ENCODE measurements at places on chromosomes 11 and 22.

DNA sequence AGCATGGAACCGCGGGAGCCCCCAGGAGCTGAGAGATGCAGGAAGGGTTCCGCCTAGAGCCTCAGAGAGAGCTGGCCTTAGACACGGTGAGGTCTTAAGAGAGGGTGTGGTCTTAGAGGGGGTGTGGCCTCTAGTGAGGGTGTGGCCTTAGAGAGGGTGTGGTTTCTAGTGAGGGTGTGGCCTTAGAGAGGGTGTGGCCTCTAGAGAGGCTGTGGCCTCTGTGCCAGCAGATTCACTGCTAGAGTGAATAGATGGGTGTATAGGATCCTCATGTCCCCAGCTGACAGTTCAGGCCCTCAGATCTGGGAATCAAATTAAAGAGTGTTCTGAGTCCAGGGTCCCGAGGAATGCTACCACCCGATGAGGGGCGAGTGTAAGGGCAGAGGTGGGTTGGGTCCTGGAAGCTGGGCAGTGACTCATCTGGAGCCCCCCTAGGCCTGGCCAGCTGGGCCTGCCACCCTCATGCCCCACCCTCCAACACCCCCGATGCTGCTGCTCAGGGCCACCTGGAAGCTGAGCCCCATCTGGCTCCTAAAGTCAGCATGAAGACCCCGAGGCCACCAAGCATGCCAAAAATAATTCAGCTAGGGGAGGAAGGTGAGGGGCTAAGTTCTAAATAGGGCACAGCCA lies 49.5 kb downstream of the IGF2 start:
- peak; percentile 60 for DNase-seq

DNA sequence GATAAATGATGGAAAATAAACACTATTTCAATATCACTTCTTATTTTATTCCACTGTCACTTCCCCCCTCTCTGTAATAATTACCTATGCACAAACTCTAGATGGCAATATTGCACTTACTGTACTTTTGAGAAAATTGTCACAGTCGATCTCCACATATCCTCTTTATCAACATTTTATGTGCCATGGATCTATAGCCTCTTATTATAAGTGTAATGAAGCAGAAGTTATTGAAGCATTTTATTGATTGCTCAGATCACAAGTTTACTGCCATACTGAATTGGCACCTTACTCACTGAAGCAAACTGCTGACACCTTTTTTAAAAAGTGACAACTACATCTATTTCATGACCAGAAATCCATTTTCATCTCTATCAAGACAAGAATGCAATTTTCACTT lies 133.4 kb downstream of the DCDC1 start:
- DNase-seq: no peak

- DNase-seq: no peak
Observed at GRCh38 chr22:35191412-35191811, 65.9 kb upstream of the HMGXB4 start.

GRCh38 chr11:133175103-133175502 lies 357.2 kb downstream of the OPCML start:
- DNase-seq: no peak

DNA sequence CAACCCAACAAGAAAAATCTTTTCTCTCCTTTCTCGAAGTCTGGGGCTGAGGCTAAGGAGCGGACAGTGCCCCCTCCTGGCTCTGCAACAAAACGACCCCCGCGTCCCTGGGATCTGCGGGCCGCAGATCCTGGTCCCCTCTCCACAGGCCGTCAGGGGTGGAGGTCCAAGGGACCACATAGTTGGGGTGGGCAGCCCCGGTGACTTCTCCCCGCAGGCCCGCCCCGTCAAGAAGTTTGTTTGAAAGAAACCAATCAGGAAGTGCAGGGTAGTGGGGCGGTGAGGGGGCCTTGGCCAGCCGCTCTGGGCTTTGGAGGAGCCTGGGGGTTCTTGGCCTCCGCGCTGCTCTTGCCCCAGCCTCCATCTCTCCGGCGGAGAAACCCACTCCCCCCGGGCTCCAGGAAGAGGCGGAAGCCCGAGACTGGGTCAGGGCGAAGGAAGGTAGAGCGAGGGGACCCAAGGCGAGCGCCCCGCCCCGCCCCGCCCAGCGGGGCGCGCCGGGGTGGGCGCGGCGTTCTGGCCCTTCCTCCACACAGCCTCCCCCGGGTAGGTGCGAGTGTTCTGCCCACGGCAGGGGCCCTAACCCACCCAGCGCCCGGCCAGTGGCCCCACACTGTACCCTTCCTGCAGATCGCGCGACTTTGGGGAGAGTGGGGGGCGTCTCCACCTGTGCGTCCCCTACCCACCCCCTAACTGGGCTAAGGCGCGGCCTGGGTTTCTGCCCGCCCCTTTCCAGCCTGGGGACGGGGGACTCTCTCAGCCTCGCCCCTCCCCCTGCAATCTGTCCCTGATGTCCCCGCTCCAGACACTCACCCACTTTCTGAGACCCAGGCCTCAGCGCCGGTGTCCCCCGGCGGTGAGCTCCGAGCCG lies 1.3 kb downstream of the TP53I11 start:
- DNase-seq: no peak

- DNase-seq: no peak
Observed at GRCh38 chr11:105032495-105032894, 2.4 kb downstream of the CASP1 start.

GRCh38 chr11:107733518-107733917 lies 21.7 kb upstream of the SLN start:
- no peak for DNase-seq

DNA sequence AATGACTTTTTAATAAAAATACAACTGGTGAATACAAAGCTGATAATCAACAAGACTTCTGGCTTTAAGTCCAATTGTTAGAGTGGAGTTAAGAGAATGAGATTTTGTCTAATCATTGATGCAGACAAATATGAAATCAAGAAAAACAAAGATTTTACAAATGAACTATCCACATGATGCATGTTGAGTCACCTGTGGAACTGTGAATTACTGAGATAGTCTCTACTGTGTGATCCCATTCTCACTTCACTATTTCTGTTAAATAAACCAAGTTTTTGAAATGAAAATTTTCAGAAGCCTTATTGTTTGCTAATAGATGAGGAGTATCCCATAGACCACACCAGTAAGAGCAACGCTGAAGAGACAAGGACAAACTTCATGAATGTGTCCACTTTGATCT lies 8.4 kb upstream of the CTSC start:
- DNase-seq: no peak

GRCh38 chr11:67282155-67282875 lies 6.8 kb upstream of the ANKRD13D start:
- no peak for DNase-seq

- no peak for DNase-seq
Observed at GRCh38 chr11:72391638-72392423, 42.5 kb downstream of the CLPB start.

GRCh38 chr22:19873138-19873959 lies 18.7 kb upstream of the GNB1L start:
- DNase-seq: no peak

DNA sequence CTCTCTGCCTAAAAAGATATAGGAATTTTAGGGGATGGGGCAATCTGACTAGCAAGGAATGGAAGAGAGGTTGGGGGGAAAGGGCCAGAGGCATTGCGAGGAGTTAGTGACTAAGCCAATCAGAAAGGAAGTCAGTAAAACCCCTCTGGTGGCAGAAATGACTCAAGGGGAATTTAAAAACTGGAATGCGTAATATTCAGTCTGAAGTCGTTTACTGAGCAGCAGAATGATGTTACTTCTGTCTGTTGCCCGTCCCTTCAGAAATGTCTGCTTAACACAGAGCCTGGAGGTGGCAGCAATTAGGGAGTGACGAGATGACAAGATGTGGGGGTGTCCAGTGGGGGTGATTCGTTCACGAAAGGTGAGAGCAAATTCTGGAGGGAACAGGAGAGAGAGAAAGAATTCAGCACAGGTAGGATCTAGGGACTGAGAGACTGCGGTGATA lies 107.7 kb upstream of the CLMP start:
- no peak for DNase-seq

- DNase-seq: no peak
Observed at GRCh38 chr22:27681037-27681436, 120.5 kb downstream of the MN1 start.

DNA sequence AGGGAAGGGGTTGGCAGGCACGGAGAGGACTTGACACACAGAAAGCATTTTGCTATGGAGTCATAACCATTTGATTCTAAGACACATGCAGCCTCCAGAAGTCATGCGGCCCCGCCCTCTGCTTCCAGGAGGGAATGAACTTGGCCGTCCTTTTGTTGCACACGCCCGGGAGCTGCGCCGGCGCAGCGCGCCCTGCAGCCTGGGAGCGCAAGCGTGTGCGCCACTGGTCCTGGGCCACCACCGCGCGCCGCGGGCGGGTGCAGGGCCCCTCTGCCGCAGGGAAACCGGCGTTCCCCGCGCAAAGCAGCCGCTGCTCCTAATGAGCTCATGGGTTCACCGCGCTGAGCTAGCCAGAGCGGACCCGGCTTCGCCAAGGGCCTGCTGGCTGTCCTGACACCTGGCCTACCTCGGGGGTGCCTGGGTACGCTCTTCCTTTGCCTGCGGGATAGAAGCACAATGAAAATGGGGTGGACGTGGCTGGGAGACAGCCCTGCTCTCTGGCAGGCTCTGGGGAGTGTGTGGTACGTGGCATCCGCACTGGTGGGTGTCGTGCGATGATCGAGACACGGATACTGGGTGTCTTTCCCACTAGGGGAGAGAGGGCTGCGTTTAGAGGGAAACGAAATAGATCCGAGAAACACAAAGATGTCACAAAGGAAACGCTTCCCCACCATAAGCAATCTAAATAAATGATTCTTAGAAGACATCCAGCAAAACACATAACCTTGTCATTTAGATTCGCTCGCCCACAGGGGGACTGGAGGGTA lies 669 bp downstream of the MICAL3 start:
- peak; percentile 36 for DNase-seq

DNA sequence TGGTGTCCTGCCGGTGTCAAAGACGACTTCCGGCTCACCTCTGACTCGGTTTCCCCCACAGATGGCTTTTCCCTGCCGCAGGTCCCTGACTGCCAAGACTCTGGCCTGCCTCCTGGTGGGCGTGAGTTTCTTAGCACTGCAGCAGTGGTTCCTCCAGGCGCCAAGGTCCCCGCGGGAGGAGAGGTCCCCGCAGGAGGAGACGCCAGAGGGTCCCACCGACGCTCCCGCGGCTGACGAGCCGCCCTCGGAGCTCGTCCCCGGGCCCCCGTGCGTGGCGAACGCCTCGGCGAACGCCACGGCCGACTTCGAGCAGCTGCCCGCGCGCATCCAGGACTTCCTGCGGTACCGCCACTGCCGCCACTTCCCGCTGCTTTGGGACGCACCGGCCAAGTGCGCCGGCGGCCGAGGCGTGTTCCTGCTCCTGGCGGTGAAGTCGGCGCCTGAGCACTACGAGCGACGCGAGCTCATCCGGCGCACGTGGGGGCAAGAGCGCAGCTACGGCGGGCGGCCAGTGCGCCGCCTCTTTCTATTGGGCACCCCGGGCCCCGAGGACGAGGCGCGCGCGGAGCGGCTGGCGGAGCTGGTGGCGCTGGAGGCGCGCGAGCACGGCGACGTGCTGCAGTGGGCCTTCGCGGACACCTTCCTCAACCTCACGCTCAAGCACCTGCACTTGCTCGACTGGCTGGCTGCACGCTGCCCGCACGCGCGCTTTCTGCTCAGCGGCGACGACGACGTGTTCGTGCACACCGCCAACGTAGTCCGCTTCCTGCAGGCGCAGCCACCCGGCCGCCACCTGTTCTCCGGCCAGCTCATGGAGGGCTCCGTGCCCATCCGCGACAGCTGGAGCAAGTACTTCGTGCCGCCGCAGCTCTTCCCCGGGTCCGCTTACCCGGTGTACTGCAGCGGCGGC lies 5.5 kb downstream of the B3GNT6 start:
- DNase-seq: no peak

GRCh38 chr22:36442506-36443197 lies 38.8 kb downstream of the TXN2 start:
- no peak for DNase-seq

DNA sequence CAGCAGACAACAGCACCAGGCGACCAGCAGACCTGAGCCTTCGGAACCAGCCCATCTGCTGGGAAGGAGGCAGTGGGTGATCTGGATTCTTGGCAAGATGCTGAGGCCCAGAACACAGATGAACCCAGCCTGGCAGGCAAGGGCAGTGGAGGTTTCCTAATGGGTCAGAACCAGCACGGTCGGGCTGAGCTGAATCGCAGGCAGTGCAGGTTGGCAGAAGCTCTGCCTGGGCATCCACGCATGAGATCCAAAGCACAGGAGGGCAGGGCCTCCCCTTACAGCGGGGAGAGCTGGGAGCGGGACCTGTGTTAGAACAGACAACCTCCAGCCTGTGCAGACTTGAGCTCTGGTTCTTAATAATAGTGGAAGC lies 47.5 kb downstream of the DSCAML1 start:
- no peak for DNase-seq

- DNase-seq: no peak
Observed at GRCh38 chr11:197741-198235, 4.9 kb downstream of the SCGB1C1 start.

- no peak for DNase-seq
Observed at GRCh38 chr22:31275018-31275417, 17.3 kb downstream of the PIK3IP1 start.

DNA sequence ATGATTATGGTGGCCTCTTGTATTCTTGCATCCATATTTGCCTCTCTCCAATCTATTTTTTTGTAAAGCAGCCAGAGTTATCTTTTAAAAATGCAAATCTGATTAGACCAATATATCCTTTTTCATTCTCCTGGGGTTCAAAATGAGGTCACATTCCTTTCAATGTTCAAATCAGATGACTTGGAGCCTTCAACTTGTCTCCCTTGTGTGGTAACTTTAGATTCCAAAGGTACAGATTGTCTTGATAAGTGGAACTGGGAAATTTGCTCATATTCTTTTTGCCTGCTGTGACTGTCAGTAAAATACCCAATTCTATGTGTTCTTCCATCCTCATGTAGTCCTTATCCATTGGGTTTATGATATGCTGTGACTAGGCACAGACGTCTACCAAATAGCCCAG lies 15.1 kb upstream of the CAPRIN1 start:
- DNase-seq: no peak

GRCh38 chr11:80719292-80719646 lies 1278.4 kb upstream of the TENM4 start:
- no peak for DNase-seq

DNA sequence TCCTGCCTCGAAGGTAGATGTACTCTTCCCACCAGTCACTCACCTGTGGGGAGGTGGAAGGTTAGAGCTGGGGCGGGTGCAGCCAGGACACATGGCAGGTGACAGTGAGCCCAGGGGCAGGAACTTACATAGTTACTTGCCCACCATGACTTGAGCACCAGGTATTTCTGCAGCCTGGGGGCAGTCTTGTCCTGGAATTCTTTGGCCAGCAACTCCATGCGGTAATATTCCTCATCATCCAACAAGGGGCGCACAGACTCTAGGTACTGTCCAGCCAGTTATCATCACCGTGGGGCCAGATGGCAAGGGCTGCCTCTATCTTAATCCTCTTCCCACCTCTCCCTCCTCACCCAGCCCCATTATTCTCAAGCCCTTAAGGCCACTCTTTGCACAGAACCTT lies 2.2 kb downstream of the CPT1B start:
- no peak for DNase-seq

GRCh38 chr11:74470526-74470925 lies 3.2 kb upstream of the KCNE3 start:
- no peak for DNase-seq
